Bone marrow (tissue), 2 donors: ENCODE measurements at places on chromosomes 7 and 10.

- DNase-seq: no peak
Observed at GRCh38 chr10:98276311-98276710, 8.3 kb upstream of the LOXL4 start.

- no peak for DNase-seq
Observed at GRCh38 chr7:12323415-12323814, 80.2 kb downstream of the VWDE start.

GRCh38 chr10:57362811-57363210 is 904.9 kb downstream of the IPMK start:
- DNase-seq: no peak

- DNase-seq: peak; percentile 66
Observed at GRCh38 chr10:71319042-71319799, at the start of gene SLC29A3. SLC29A3 (plus strand) TSS chr10:71319259; CDS start chr10:71319310, 51 bp downstream.

DNA sequence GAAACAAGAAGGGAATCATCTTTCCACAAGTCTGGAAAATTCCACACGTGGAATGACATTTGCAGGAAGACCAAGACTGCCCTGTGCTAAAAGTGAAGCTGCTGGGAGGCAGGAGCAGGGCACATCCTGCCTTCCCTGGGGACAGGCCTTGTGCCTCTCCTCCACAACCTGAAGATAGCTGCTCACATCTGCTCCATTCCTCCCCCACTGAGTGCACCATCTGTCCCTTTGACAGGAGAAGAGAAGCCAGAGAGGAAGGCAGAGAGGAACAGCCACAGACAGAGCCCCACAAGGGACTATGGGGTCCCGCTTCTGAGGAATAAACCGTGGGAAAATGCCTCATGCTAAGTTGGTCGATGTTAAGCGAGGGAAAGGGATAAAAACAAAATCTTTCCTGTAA is 15.9 kb upstream of the FAM171A1 start:
- no peak for DNase-seq

GRCh38 chr10:104293011-104293410 is 24.0 kb downstream of the GSTO2 start:
- DNase-seq: no peak

DNA sequence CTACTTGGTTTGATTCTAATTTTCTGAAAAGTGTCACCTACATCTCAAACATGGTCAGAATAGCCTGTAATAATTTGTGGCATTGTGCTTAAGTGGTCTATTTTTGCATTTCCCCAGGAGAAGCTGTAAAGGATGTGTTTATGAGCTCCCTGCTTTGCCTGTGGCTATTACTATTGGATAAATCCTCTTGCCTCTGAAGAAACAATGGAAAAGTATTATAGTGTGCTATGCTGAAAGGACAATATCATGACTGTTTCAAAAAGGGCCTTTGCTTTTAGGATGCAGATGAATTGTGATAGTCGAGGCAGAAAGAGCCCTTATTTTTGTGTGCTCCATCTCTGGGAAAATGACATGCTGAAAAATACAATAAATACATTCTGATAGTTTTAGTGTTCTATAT is 94.1 kb upstream of the ARMC3 start:
- no peak for DNase-seq
